Spinal cord (tissue), 10 donors: ENCODE measurements at places on chromosomes 1 and 21.

- DNase-seq = no peak
Measured at GRCh38 chr1:204663644-204664383, 21.7 kb downstream of the LRRN2 start.

- DNase-seq = no peak
Measured at GRCh38 chr1:244273845-244274619, 177.7 kb downstream of the ADSS2 start.

GRCh38 chr1:50333595-50333974 lies 89.7 kb downstream of the DMRTA2 start:
- DNase-seq = peak; percentile 78

DNA sequence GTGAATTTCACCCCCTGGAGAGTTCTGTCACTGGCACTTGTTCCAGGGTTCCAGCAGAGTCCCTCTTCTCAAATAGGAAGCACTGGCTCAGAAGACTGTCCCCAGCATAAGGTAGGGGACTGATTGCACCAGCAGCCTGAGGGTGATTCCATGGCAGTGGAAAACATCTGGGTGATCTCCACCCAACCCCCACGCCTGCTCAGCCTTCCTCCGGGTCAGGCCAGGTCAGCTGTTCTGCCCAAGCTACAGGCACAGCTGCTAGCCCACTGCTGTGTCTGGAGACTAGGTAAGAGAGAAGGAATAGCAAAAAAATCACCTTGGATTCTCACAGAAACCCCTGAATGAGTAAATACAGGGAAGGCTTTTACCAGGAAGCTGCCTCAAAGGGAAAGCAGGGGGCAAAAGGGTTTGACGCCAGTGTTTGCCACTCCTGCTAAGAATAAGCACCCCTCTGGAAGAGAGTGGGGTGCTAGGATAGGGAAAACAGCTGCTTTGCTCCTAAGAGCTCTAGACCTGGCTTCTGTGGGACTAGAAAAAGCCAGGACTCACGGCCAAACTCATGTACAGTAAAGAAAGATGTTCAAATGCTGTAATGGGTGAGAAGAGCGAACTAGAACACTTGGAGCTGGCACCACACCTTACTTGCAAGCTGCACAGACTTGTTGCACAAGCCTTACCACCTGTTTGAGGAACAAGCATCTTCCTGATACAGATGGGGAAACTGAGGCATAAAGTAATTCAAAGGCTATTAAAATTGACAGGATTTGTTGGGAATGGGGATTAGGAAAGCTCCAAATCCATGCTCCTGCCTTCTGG lies 1.0 kb upstream of the DENND2D start:
- no peak for DNase-seq

GRCh38 chr1:220999872-221000863 lies 120.9 kb downstream of the HLX start:
- no peak for DNase-seq

DNA sequence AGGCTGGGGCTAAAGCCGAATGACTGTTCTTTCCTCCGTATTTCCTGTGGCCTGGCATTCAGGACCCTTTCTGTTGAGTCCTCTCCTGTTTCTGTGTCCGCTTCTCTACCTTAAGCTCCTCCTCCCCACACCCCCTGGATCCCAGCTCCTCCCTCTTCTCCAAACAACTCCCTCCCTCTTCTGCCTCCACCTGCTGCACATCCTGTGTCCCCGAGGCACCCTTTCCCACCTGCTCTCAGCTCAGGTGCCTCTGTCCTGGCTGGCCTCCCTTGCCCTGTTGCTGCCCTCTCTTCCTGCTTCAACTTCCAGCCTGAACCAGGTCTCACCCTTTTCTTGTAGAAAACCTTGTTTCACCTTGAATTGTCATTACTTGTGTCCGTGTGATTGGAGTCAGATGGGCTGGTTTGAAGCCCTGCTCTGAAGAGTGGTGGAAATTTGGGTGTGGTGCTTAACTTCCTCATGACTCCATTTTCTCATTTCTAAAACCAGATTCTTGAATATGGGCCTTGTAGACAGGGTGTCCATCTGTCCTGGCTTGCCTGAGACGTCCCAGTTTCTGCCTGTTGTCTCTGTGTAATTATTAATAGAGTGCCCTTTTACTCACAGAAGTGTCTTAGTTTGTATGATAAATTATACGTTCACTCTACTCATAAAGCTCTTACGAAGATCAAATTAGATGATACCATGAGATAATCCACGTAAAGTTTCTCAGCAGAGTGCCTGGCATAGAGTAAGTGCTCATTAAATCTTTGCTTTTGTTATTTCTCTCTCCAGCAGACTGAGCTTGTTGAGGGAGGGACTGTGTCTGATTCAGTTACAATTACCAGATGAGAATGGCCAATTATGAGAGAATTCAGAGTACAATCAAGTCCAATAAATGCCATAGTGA lies 58.9 kb upstream of the TRABD2B start:
- no peak for DNase-seq

DNA sequence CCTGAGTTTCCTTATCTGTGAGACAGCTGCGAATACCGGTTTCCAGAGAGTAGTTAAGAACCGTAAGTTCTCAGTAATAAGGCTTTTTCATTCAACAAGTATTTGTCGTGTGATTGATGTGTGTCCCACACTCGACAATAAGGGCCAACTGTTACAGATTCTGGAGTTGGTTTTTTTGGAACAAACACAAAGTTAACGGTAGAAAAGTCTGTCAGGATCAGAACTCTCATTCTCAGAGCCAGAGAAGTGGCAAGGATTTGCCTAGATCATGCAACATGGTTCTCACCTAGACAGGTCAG lies 837 bp downstream of the NUDC start:
- DNase-seq = no peak

DNA sequence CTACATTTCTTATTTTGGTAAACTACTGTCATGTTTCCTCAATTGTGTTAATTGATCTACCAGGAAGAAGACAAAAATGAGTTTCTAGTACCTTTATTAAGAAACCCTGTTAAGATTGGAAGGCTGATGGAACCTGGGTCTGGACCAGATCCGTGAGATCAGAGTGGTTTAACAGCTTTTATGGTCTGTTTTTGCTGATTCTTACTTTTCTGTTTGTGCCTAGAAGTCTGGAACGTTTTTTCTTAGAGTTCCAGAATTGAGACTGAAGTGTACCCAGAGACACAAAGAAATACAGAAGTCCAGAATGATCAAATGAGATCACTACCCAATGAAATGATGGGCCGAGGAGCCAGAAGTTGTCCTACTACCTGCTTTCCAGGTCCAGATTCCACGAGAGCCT lies 22.5 kb upstream of the CDC42 start:
- no peak for DNase-seq
